Kidney epithelial cell (primary cell): ENCODE measurements at places on chromosomes 12 and 14. TPM values are rescaled to one million over a fixed set of nuclear protein-coding genes. Genes with fewer than 3 reads are reported as not detected.

GRCh38 chr12:124419292-124420040, 124.6 kb downstream of the RFLNA start:
- no peak for DNase-seq

DNA sequence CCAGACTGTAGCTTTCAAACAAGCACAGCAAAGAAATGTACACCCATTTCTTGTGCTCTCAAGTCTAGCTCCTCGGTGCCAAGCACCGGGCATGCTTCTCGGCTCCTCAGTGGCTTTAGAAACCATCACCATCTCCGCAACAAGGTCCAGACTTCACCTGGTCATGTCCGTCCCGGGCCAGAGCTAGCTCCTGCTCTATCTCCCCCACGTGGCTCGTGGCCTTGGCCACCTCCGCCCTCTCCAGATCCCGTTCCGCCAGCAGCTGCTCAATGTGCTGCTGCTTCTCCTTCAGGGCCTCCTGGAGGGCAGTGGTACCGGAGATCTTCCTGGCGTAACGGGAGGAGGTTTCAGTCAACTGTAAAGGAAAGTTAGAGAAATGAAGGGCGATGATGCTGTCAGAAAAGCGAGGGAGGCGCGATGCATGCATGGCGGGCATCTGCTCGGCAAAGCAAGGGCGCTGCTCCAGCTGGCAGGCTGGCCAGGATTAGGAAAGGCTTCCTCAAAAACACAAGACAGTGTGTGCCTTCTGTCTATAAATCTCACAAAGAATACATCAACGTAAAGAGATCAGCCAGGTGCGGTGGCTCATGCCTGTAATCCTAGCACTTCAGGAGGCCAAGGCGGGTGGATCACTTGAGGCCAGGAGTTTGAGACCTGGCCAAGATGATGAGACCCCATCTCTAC, 67.4 kb downstream of the CLIP1 start:
- no peak for DNase-seq

DNA sequence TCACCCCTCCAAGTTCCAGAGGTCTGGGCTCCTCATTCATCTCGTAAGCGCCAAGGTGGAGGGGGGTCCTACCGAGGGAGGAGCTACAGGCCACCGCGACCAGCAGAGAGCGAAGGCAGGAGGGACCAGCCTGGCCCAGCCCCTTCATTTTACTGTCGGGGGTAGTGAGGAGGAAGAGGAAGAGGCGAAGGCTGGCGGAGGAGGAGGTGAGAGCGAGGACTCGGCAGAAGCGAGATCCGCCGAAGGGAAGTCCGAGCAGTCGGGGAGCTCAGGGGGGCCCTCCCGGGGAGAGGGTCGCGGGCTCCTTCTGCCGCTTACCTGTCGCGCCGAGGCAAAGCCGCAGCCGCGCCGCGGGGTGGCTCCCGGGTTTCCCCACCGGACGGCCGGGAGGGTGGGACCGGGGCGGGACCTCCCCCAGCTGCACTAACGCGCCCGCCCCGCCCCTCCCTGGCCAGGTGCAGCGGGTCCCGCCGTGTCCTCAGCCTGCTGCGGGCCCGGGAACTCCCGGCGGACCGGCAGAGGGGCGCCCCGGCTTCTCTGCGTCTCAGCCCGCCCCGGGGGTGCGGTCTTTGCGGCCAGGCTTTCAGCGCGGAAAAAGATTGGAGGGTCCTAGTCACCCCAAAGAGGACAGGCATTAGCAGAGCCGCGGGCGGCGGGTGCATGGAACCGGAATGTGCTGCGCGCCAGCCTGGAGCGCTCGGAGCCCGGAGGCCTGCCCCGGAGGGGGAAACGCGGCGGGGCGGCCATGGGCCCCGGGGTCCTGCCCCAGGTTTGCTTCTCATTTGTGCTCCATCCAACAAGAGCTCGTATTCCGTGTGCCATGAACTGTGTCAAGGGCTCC, at the start of gene GALNT6:
Gene GALNT6 (minus strand): TSS at position 124 of the 841 bp plus-strand sequence. CDS start 11,625 bp downstream, outside the sequence.
- DNase-seq = no peak

DNA sequence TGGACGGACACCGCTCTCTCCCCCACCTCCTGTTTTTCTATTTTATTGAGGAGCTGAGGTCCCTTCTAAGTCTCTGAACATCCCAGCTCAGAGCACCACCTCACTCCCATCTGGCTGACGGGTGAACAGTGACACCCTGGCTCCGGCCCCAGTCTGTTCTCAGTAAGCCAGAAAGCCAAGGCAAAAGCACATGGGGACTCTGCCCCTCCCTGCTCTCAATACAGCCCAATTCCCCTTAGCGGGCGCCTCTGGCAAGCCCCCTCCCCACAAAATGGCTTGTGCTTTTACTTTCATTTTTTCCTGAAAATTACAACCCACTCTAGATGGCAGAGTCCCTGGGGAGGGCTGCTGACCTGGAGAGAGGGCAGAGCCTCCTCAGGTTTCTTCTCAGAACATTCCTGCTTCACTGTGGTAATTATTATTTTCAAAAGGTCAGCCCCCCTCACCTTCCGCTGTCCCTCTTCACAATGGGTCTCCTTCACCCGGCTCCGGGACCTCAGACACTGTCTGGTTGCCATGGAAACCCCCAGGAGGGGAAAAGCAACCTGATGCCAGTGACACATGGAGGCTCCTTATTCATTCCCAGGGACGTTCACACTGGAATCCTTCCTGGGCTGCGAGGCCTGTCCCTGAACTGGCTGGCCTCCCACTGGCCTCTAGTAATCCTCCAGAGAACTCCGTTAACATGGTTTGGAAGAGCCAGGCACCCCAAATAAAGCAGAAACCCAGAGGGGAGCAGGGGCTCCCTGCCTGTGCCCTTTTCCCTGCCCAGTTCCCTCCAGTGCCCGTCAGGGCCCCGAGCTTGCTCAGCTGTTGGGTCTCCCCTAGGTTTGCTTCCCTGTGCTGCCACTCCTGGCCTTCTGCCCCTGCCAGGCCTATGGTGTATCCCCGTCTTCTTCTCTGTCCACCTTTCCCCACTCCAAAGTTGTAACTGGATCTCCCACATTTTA, 15.9 kb downstream of the COL2A1 start:
- peak; percentile 12 for DNase-seq

- DNase-seq = no peak
Measured at GRCh38 chr14:33643426-33644181, 307.3 kb downstream of the EGLN3 start.

Gene KRT75
- not detected in 2 replicates for total RNA-seq
